GM12864 (cell line): ENCODE measurements at places on chromosomes 6 and 20.

- DNase-seq, result no peak
Observed at GRCh38 chr6:133424359-133424758, 183.2 kb downstream of the EYA4 start.

- DNase-seq, result no peak
Observed at GRCh38 chr20:61205769-61206168, 46.3 kb upstream of the CDH4 start.

GRCh38 chr6:167807756-167808155 is 19.0 kb upstream of the AFDN start:
- DNase-seq, result no peak

- DNase-seq, result no peak
Observed at GRCh38 chr6:111522393-111523020, 39.5 kb upstream of the REV3L start.

DNA sequence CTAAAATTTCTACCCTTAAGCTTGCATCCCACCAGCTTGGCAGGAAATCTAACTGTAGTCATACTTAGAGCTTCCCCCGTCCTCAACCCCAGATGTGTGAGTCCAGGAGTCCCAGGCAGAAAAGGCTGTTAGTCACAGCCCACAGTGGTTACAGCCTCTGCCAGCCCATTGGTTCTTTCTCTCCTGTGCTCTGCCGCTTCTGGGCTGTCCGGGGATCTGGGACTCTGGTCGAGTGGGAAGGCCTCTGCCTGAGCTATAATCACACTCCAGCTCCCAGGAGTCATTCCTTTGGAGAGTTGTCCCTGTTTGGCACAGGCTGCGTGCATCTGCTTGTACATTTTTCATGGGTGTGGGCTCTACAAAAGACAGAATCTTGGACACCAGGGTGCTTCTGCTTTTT is 45.6 kb upstream of the FYN start:
- no peak for DNase-seq

DNA sequence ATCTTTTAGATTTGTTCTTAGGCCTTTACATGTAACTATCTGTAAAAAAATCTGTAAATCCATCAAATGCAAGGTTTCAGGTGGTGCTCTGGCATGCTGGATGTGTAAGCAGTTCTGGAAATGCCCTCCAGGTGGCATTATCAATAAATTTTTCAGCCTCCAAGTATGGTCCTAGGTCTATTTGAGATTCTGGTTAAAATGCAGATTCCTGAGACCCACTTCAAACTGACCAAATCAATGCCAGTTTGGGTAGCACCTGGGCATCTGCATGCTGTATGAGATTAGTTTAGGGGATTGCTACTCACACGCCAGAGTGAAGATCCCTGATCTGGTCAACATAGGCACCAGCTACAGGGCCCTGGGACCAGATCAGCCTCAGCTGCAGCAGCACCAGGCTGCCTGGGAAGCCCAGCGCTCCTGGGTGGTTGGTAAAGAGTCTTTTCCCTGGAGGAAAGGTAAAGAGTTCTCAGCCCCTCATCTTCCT is 507.3 kb upstream of the CITED2 start:
- DNase-seq, result peak; percentile 21

- no peak for DNase-seq
Observed at GRCh38 chr6:30511169-30511546, 21.8 kb downstream of the HLA-E start.

- DNase-seq, result no peak
Observed at GRCh38 chr6:16180696-16181438, 52.0 kb downstream of the MYLIP start.

- no peak for DNase-seq
Observed at GRCh38 chr6:135905604-135906300, 54.3 kb downstream of the PDE7B start.

- no peak for DNase-seq
Observed at GRCh38 chr6:13278164-13278563, 50.2 kb downstream of the TBC1D7 start.

DNA sequence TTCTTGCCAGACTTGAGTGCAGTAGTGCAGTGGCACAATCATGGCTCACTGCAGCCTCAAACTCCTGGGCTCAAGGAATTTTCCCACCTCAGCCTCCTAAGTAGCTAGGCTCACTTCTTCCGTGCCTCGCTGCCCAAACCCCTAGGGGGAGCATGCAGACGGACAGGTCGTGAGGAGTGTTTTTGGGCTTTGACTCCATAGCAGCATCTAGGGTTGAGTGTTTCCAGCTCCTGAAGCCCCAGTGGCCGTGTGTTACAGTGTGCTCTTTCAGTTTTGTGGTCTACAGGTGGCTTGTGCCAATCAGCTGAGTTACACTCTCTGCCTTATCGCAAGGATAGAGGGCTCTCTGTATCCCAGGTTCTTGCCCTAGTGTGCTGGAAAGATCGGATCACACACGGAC is 33.4 kb downstream of the NCOA3 start:
- DNase-seq, result no peak

- DNase-seq, result no peak
Observed at GRCh38 chr6:125287718-125288117, 14.0 kb downstream of the HDDC2 start.

- no peak for DNase-seq
Observed at GRCh38 chr6:13351271-13351670, 22.9 kb upstream of the TBC1D7 start.

DNA sequence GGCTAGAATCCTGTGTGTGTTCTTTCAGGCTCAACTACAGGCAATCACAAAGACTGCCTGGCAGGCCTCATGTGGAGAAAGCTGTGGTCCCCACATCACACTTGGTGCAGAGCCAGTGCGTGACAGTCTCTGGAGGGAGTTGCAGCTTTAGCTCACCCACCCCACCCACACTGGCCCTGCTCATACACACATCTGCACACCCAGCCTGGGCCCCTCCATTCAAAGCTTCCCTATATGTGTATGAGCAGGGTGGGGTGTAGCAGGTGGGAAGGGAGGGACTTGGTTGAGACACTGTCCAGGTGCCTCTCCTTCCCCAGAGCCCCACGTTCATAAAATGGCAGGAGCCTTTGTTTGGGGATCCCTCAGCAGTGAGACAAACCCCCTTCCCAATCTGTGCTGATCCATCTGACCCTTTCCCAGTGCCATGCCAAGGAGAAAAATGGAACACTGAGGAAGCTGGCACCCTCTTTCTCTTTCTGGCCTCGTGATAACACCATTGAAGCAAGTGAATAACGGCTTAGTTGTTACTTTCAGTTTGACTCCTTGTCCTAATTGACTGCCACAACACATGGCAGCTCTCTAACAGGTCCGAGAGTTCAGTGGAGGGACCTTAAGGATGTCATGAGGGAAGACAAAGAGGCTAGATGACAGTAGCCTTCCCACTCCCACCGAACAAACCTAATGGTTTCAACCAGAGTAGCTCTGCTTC is 53.8 kb upstream of the NRSN1 start:
- DNase-seq, result no peak

DNA sequence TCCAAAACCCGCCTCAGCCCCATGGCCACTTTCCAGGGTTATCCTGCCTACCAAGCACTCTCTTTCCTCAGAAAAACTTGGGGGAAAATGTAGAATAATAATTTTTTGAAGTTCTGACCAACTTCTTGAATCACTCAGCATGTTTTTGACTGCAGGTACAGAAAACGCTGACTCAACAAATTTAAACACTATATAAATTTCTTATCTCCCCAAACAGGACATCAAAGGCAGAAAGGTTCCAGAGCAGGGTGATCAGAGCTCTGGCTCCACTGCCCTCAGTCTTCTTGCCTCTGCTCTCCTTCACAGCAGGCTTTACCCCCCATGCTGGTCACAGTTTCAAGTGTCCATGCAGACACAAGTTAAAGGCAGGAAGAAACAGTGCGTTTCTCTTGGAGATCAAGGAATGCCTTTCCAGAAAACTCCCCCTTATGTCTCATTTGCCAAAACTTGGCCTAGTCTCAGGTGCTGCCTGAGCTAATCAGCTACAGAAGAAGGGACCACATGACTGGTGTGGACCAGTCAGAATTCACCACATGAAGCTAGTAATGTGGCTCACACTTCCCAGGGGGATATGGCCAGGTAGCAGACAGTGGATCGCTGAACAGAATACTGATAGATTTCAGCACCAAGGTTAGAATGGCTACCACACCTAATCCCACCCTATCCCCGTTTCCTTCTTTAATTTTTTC is 24.4 kb upstream of the SLC17A3 start:
- DNase-seq, result no peak

- DNase-seq, result peak; percentile 42
Observed at GRCh38 chr6:16694781-16695578, 66.3 kb downstream of the ATXN1 start.

- DNase-seq, result no peak
Observed at GRCh38 chr6:157013649-157014304, 236.6 kb downstream of the ARID1B start.

DNA sequence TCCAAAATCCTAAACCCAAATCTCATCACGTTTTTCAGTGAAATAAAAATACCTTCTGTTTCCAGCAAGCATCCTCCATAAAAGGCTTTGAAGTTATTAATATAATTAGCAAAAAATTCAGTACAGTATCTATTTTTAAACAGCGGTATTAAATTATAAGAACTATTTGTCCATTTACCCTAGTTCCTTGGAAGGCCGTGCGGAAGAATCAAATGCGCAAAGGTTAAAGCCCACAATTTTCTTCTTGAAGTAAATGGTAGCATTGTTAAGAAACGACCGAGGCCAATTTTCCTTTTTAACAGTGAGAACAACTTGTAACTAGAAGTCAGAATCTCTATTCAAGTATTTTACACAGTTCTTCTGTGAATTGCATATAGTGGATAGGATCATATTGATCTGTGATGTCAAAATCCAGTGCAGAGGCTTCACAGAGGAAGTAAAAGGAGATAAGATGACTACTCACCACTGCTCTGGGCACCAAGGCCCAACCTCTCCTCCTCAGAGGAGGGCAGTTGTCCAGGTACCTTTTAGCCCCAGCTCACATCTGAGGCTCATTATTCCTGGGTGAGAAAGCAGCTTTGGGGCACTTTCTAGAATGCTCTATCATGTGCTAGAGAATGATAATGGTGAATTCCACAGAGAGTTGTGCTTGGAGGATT is 36.3 kb downstream of the TNFAIP3 start:
- no peak for DNase-seq

GRCh38 chr20:24615353-24615752 is 145.9 kb downstream of the SYNDIG1 start:
- no peak for DNase-seq

DNA sequence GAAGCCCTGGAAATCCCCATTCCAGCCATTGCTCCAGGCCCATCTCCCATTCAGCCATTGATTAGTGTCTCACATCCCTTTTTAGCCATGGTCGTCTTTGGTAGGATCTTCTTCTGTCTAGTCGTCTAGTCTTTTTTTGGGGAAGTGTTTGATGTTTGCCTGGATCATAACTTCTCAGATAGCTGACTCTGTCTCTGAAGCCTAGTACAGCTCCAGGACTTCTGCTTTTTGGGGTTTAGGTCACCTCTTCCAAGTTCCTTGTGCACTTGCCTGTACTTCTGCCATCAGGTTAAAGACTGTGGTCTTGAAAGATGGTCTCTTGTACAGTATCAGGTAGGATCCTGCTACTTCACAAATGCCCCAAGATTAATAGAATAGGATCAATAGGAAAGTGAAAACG is 553.5 kb downstream of the PKHD1 start:
- DNase-seq, result no peak
